ENCODE measurements at places on chromosomes 7 and 10. TPM values are rescaled to one million over a fixed set of nuclear protein-coding genes. Genes with fewer than 3 reads are reported as not detected.

GRCh38 chr7:81816312-81816711, 46.5 kb upstream of the HGF start:
- no peak overlapping the region for H3K27ac ChIP-seq
- DNase-seq: no peak
- H3K36me3 ChIP-seq: no peaks in the 10 kb centered on the region
- H3K27me3 ChIP-seq: no peaks in the 10 kb centered on the region
- no peak overlapping the region for H3K4me3 ChIP-seq
- H3K4me1 ChIP-seq: no peaks in the 10 kb centered on the region

- no peaks in the 10 kb centered on the region for H3K36me3 ChIP-seq
- H3K27ac ChIP-seq: no peak overlapping the region
- no peaks in the 10 kb centered on the region for H3K4me1 ChIP-seq
- DNase-seq: no peak
Observed at GRCh38 chr7:48192996-48193395, 21.7 kb downstream of the ABCA13 start.

- no peaks in the 10 kb centered on the region for H3K36me3 ChIP-seq
- DNase-seq: peak; percentile 33
- H3K27ac ChIP-seq: peak overlapping the region; percentile 99
- H3K4me3 ChIP-seq: peak overlapping the region; percentile 93
- peaks cover 19% of the 10 kb centered on the region for H3K4me1 ChIP-seq
Observed at GRCh38 chr10:25017154-25017590, 760 bp downstream of the THNSL1 start.

GRCh38 chr10:121846555-121846954, 81.3 kb downstream of the ATE1 start:
- no peak overlapping the region for H3K4me3 ChIP-seq
- DNase-seq: no peak
- no peaks in the 10 kb centered on the region for H3K27me3 ChIP-seq

The TMEM26 gene
- total RNA-seq: not detected

All from activated naive CD4-positive, alpha-beta T cell treated with anti-CD3 and anti-CD28 coated beads for 36 hours (primary cell).